ENCODE measurements at places on chromosomes 1 and 21.

DNA sequence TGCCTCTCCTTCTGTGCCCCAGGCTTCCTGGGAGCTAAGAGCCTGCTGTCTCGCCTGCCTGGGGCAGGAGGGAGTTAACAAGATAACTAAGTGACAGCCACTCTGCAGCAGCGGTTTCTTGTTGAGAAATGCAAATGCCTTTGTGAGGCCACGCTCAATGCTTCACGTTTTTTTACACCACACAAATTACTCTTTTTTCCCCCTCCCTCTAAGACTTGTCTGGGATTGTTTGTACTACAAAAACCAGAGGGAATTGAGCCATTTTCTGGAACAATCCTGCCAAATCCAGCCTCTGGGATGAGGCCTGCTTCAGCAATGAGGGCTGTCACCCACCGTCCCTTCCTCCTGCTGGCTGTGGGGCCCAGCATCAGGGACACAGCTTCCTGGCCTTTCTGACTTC is 119.6 kb downstream of the ACTL8 start:
- DNase-seq: no peak

- DNase-seq: no peak
These were observed 12.7 kb upstream of the IFI16 start for GRCh38 chr1:158996998-158997397.

GRCh38 chr1:145960468-145961108 is 2.8 kb upstream of the LIX1L start:
- DNase-seq: no peak

GRCh38 chr1:52955129-52955970 is 28.3 kb downstream of the SCP2 start:
- peak; percentile 43 for DNase-seq

All from amniotic stem cell (primary cell).